Stimulated activated naive CD4-positive, alpha-beta T cell treated with Interleukin-2 at 50 U/mL for 16 hours (primary cell): ENCODE measurements at places on chromosomes 3 and 15.
A peak's percentile ranks its signal among the peaks of the same experiment; 100 is the strongest.

DNA sequence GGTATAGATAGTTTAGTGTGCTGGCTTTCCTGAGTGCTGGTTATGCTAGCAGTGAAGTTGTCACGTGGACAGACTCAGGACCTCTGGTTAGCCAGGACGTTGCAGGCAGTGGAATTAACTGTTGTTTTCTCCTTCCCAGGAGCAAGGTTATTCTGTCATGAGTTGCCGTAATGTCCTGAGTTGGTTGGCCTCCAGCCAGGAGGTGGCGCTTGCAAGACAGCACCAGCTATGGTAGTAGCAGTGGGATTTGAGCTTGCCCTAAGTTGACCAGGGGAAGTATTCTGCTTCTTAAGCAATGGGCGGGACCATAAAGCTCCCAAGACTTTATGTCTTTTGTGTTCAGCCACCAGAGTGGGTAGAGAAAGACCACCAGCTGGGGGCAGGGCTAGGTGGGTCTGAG is 240.7 kb upstream of the DNAJC19 start:
- DNase-seq = no peak

GRCh38 chr3:11690863-11691766 is 47.4 kb upstream of the VGLL4 start:
- DNase-seq = no peak

DNA sequence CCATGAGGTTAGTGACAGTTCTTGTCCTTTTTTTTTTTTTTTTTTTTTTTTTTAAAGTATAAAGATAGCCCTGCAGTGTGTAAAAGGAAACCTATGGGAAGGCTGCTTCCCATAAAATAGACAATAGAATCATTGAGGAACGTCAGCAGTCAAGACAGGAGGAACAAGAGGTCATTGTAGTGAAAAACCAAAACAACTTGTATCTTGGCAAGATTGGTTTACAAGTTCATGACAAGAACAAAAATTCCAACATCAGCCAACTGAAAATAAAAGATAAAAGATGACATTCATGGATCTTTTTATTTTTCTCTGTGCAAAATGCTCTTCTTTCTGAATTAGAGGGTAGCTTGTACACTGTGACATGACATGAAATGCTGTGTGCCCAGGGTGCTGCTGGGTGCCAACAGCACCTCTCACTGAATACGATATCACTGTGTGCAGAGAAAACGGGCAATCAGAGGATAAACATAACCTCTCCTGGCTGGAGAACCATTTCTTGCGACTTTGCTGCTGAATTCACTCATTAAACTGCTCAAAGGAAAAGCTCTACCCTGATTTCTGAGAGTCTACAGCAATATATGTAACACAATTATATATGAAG is 30.1 kb upstream of the IP6K2 start:
- DNase-seq = no peak

DNA sequence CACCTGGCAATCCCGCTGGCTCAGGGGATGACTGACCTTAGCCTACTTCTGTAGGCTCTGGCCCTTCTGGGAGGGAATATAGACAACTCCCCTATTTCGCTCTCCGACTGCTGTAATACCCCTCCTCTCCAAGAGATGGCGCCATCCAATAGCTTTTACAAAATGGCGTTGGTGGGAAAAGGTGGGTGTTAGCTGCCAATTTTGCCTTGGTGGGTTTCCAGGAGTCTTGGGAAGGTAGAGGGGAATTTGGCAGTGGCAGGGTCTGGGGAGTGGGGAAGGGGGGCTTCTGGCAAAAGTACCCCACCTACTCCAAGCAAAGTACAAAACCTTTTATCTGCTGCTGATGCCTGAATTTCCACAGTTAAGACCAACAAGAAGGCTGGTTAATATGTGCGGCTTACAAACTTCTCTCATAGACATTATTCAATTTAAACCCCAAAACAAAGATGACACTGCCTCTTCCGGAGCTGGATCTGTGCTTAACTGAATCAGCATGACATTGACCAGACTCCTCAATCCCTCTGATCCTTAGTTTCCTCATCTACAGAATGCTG is 62.1 kb downstream of the RASGRF1 start:
- no peak for DNase-seq

DNA sequence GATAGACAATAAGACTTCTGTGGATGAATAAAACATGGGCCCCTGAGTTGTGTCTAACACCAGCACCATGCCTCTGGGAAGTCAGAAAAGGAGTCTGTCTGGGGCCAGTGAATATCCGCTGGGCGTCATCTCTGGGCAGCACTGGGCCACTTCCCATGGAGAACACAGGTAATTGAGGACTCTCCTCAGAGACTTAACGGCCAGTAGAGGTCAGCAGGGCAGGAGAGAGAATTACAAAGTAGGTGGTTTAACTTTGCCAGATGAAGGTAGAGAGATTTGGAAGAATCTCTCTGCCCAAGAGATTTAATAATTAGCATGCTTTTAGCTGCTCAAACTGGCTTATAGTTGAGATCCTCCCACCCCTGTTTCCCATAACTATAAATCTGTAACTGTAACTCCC is 65.7 kb downstream of the OCA2 start:
- DNase-seq = no peak

DNA sequence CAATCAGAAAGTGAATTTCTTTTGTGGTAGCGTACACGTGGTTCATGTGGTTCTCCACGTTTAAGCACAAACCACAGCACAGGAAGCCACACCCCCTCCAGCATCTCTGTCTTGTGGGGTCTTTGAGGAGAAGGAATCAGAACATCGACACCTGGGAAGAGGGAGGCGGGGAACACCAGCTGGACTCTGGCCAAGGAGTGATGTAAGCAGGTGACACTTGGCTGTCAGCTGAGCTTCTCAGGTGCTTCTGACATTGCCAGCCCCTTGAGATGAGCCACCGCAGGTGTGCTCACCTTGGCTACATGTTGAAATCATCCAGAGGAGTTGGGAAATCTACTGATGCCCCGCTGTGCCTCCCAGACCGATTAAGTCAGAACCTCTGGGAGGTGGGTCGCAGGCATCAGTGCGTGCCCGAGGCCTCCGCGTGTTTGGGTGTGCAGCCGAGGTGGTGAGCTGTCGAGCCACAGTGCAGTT is 85.0 kb downstream of the FAM81A start:
- DNase-seq = no peak

- DNase-seq = no peak
Observed at GRCh38 chr3:81152156-81152555, 609.3 kb downstream of the GBE1 start.

DNA sequence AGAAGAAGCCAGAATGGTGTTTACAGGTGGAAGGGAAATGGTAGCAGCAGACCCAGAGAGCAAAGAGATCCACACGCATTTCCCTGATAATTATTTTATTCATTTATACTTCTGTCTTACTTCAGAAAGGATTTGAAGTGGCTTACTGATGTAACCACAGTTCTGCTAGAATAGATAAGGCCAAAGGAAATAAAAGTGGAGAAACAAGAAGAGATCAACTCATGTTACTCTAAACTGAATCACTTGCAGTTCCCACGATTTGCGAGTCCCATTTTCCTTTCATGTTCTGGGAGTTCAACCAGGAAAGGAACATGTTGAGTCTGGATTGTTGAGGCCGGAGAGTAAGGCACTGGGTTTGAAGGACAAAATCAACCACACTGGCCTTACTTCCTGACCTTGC is 151.8 kb downstream of the MYRIP start:
- DNase-seq = no peak

DNA sequence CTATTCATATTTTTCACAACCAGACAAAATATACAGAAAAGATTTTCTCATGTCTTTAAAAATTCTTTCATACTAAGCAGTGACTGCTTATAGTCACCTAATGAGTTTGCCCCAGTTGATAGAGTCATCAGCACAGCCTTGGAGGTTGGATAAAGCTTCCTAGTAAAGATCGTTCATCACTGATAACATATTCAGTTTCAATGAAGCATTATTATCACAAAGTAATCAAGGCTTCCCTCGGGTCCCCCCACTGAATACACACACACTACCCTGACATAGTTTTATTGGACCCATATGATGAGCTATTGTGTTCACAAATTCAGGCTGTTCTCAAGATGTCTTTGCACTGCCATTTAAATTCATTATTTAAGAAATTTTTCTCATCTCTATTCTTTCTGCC is 297.8 kb downstream of the KCNH8 start:
- no peak for DNase-seq

GRCh38 chr3:12981306-12982275 is 91.6 kb downstream of the IQSEC1 start:
- DNase-seq = no peak

- no peak for DNase-seq
Observed at GRCh38 chr3:39025222-39025970, 26.3 kb downstream of the SCN11A start.

GRCh38 chr15:98421419-98422129 is 226.8 kb upstream of the IGF1R start:
- peak; percentile 24 for DNase-seq

DNA sequence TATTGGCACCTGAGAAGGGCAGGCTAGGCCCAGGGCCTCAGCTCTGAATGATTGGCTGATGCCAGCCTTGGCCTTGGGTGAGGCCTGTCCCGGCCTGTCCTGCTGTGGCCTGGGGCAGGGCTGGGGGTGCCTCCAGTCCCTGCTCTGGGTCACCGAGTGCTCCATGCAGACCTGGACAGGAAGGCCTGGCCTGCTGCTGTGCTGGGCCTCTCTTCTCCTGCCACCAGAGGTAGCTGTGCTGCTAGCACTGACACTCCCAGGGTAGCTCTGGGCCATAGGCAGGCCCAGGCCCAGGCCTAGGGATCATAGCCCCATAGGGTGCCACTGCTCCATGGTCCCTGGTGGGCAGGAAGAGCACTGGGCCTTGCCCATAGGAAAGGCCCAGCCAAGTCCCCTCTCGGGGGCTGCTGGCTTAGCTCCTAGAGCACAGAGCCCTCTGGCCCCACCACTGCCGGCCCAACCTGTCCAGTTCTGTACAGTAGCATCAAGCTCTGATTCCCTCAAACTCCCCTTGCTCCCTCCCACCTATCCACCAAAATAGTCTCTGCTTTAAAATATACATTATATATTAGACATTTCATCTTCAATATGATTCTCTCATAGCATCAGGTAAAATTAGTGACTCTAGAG is 18.2 kb downstream of the ABTB1 start:
- DNase-seq = no peak

DNA sequence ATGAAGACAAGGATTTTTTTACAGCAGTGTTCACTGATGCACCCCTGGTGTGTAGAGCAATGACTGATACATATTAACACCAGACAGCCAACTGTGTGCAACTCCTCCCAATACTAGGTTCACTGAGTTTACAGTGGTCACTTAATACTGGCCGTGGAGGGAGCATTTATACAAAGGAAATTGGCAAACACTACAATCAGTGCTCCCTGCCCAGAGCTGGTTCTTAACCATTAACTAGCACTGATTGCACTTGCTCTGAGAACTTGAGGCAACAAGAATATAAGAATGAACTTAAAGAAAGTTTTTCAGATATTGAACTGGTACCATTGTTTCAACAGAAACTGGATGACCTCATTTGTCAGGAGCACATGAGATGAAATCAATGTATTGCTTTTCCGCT is 110.6 kb downstream of the MAGI1 start:
- DNase-seq = no peak

DNA sequence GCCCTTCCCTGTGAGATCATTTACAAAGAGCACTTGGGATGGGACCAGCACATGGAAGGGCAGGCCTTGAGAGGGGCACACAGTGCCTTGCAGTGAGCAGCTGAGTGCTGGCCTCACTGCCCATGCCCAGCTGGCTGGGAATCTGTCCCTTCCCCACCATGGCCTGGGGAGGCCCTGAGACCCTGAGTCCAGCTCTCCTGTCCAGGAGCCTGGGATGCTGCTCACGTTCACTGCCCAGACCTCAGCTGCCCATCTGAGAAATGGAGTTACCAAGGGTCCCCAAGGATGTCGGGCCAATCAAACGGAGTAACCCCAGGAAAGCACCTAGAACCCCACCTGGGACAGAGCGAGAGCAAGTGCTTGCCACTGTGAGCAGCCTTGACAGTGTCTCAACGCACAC is 35.6 kb downstream of the WNT7A start:
- DNase-seq = no peak

DNA sequence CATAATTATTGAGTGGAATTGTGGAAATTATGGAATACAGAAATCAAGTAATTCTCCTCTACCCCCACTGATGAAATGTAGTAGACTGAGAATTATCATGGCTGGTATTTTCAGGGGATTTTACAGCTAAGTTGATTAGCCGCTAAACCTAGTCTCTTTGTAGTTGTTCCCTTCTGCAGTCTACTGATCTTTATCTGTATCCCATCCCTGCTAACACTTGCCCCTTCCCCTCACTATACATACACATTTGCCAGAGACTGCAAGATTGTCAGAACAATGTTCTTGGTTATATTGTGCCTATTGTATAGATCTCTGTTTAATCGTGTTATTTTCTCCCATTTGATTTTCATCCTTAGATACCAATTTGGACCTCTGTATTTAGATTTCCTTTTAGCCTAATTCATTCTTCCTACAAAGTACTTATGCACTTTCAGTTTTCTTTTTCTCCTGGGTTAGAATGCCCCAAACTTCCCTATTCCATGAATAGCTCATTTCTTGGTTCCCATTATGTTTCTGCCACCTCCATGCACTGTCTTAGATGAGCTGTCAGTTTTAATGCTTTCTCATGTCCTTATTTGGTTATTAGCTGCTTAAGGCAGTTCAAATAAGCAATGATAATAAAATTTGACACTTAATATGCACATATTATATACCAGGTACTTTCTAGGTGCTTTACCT is 86.9 kb downstream of the CDIN1 start:
- DNase-seq = no peak

- no peak for DNase-seq
Observed at GRCh38 chr3:195761123-195761566, 40.4 kb downstream of the MUC20 start.

GRCh38 chr3:123082370-123083065 is 15.7 kb downstream of the PDIA5 start:
- DNase-seq = no peak

DNA sequence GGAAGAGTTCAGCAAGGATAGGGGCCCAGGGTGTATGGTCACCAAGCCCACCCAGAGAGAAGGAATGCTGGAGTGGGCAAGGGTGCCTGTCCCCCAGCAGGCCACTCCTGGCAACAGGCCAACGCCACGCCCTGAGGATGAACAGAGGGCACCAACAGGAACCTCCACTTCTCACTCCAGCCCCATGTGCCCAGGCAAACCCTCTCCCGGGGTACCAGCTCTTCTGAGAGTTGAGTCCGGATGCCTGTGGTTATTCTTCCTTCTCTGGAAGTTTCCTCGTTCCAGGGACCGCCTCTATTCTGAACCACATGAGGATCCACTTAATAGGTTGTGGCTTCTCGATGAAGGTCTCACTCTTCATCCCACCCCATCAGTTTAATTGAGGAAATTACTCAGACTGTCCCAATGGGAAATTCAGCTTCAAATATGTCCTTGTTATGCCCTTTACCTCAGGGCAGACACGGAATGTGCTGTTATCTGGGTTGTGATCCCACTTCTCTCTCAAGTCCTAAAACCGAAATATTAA is 114.3 kb downstream of the LIPC start:
- no peak for DNase-seq
